Stimulated activated CD4-positive, alpha-beta T cell treated with anti-CD3 and anti-CD28 coated beads, Interleukin-1b, Interleukin-23, amount 100 ng/mL, for 1 hour (primary cell): ENCODE measurements at places on chromosomes 7 and 10.

GRCh38 chr10:49381111-49381900, 14.6 kb downstream of the DRGX start:
- no peak for DNase-seq

GRCh38 chr10:60456053-60456452, 66.4 kb upstream of the ANK3 start:
- no peak for DNase-seq

GRCh38 chr7:25216837-25217236, 11.4 kb downstream of the NPVF start:
- no peak for DNase-seq

GRCh38 chr7:134813663-134814396, 34.4 kb downstream of the CALD1 start:
- DNase-seq: no peak

DNA sequence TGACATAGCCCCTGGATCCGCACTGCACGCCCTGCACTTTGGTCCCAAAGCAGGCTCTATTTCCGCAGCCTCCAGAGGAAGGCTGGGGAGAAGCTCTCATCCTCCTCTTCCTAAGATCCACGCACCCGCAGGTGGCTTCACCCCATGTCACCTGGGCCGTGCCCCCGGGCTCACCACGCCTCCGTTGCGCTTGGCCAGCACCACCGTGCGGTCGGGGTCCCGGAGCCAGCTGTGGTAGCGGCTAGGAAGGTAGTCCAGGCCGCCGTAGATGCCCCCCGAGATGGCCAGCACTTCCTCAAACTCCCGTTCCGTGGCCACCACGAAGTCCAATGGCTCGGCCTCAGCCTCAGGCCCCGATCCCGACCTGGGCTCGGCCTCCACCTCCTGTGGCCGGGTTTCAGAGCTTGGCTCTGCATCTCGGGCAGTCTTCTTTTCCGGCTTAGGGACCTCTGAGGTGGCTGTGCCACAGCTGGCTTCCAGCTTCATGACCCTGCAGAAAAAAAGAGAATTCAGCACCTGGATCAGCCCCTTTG, 5.7 kb downstream of the NAT16 start:
- no peak for DNase-seq

- DNase-seq: no peak
Observed at GRCh38 chr10:12716042-12716441, 285.5 kb downstream of the CCDC3 start.

DNA sequence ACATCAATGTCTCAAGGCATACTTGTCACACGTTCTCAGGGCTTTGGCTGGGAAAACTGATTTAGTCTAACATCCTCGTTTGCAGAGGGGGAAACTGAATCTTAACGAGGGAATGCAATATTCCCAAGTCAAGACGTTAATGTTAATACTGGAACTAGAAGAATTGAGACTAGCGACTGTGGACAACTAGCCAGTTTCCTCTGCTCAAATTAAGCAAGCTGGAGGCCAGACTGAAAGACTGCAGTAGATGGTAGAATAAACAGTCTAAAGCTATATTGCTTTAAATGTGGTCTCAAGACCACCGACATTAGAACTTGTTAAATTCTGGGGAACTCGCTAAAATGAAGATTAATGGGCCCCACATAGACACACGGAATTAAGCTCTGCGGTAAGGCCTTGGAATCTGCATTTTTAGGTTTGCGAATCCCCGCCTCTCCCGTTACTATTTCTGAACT, 639 bp upstream of the TFAM start:
- no peak for DNase-seq
